ENCODE measurements at places on chromosomes 1 and 21.

DNA sequence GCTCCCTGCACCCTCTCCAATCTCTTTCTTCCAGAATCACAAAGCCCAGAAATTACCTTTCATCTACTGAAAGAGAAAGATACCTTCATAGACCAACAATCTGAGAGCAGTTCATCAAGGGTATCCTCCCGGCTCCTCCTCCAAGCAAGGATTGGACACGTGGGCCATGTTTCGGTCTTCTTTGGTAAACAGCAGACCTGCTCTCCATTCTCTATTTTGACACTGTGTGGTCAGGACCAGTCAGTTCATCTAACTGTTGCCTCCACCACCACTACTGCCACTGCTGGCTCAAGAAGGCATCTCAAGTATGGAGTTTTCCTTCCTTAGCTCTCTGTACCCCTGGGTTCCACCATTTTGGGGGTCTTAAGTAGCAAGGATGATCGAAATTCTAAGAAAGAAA lies 8.0 kb upstream of the LELP1 start:
- no peaks in the 10 kb centered on the region for H3K4me1 ChIP-seq
- no peak overlapping the region for H3K27ac ChIP-seq

GRCh38 chr1:216055004-216055403 lies 368.2 kb downstream of the USH2A start:
- H3K36me3 ChIP-seq, result no peaks in the 10 kb centered on the region

GRCh38 chr1:171313319-171313834 lies 606 bp upstream of the FMO4 start:
- H3K27ac ChIP-seq, result no peak overlapping the region
- peaks cover 3% of the 10 kb centered on the region for H3K4me1 ChIP-seq
- H3K27me3 ChIP-seq, result no peaks in the 10 kb centered on the region

DNA sequence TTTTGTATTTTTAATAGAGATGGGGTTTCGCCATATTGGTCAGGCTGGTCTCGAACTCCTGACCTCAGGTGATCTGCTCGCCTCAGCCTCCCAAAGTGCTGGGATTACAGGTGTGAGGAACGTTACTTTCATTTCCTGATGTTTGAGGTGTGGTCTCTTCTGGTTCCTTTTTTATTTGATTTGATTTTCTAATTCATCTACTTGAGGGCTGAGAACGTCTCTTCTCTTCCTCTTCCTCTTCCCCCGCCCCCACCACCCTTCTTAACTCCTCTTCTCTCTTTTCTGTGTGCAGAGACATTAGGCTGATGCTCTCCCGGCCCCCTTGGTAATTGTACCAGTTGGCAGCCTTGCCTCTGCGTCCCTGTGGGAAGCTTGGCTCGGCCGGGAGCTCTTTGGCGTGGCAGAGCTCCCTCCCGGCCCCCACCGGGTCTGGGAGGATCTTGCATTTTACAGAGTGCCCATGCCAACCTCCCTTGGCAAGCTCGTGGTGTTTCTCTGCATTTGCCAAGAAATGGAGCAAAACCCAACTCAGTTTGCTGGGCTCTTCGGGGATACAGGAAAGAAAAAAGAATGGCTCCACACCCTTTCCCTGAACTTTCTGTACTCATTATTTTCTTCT lies 19.9 kb downstream of the CRYAA start:
- H3K4me1 ChIP-seq, result no peaks in the 10 kb centered on the region
- H3K36me3 ChIP-seq, result no peaks in the 10 kb centered on the region
- no peak overlapping the region for H3K27ac ChIP-seq
- H3K4me3 ChIP-seq, result no peak overlapping the region
- no peak for DNase-seq
- H3K27me3 ChIP-seq, result no peaks in the 10 kb centered on the region

GRCh38 chr1:30730346-30731108 lies 7.1 kb upstream of the MATN1 start:
- no peak overlapping the region for H3K27ac ChIP-seq
- no peak overlapping the region for H3K4me3 ChIP-seq
- H3K27me3 ChIP-seq, result no peaks in the 10 kb centered on the region

GRCh38 chr1:117976381-117976780 lies 46.8 kb downstream of the WDR3 start:
- no peak overlapping the region for H3K27ac ChIP-seq
- no peaks in the 10 kb centered on the region for H3K4me1 ChIP-seq
- H3K4me3 ChIP-seq, result no peak overlapping the region

GRCh38 chr1:221344693-221345092 lies 397.2 kb downstream of the DUSP10 start:
- H3K36me3 ChIP-seq, result no peaks in the 10 kb centered on the region
- no peak overlapping the region for H3K27ac ChIP-seq
- H3K4me1 ChIP-seq, result no peaks in the 10 kb centered on the region
- no peak for DNase-seq

GRCh38 chr1:56414728-56415224 lies 164.6 kb downstream of the PLPP3 start:
- no peaks in the 10 kb centered on the region for H3K27me3 ChIP-seq
- no peaks in the 10 kb centered on the region for H3K36me3 ChIP-seq
- H3K27ac ChIP-seq, result no peak overlapping the region
- H3K4me1 ChIP-seq, result peaks cover 8% of the 10 kb centered on the region
- no peak overlapping the region for H3K4me3 ChIP-seq
- no peak for DNase-seq

GRCh38 chr1:234602334-234603220 lies 7.4 kb downstream of the IRF2BP2 start:
- no peak overlapping the region for H3K4me3 ChIP-seq
- no peak overlapping the region for H3K27ac ChIP-seq
- peaks cover 11% of the 10 kb centered on the region for H3K4me1 ChIP-seq

DNA sequence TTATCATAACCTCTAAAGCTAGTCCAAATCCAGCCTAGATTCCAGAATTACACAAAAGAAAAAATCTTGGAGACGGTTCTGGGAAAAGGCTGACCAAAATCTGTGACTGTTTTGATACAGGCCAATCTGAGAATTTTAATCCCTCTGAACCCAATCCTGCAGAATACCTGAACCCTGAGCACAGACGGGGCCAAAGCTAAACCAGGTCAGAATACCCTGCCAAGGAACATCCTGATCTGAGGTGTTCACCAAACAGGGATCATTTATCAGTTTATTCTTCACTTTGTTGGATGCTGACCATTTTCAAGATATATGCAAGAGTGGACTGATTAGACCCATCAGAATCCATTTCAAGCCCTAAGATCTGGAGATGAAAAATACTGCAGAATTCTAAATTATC lies 3.6 kb downstream of the RC3H1 start:
- H3K27me3 ChIP-seq, result no peaks in the 10 kb centered on the region
- H3K4me3 ChIP-seq, result no peak overlapping the region
- peaks cover 42% of the 10 kb centered on the region for H3K36me3 ChIP-seq
- no peak overlapping the region for H3K27ac ChIP-seq
- DNase-seq, result no peak

GRCh38 chr1:25586181-25586588 lies 30.4 kb upstream of the MAN1C1 start:
- H3K27ac ChIP-seq, result no peak overlapping the region
- no peak for DNase-seq

- peaks cover 8% of the 10 kb centered on the region for H3K36me3 ChIP-seq
- DNase-seq, result no peak
- no peaks in the 10 kb centered on the region for H3K27me3 ChIP-seq
- no peaks in the 10 kb centered on the region for H3K4me1 ChIP-seq
Measured at GRCh38 chr1:88946861-88947260, 45.6 kb downstream of the KYAT3 start.

DNA sequence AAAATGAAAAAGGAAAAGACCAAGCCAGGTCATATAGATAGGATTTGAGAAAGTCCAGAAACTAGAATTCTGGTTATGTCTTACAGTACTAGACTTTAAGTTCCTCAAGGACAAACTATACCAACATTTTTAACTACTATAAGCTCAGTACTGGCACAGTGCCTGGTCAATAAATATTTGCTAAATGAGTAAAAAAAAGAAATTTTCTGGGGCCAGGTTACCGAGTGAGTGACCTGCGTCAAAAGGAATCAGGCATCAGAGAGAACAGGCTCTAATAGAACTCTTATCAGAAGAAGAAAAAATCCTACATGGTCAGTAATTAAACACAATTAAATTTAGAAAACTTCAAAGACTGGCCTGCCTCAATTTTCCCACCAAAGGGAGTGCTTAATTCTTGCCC lies 23.8 kb upstream of the YRDC start:
- H3K27ac ChIP-seq, result no peak overlapping the region
- H3K4me1 ChIP-seq, result no peaks in the 10 kb centered on the region
- peaks cover 16% of the 10 kb centered on the region for H3K36me3 ChIP-seq
- H3K27me3 ChIP-seq, result no peaks in the 10 kb centered on the region
- no peak for DNase-seq

DNA sequence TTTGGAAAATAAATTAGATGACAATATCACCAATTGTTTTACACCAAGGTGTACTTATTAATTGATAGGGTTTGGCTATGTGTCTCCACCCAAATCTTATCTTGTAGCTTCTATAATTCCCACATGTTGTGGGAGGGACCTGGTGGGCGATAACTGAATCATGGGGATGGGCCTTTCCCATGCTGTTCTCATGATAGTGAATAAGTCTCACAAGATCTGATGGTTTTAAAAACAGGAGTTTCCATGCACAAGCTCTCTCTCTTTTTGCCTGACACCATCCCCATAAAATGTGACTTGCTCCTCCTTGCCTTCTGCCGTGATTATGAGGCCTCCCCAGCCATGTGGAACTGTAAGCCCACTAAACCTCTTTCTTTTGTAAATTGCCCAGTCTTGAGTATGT lies 131.0 kb upstream of the LMO4 start:
- H3K36me3 ChIP-seq, result no peaks in the 10 kb centered on the region
- no peak for DNase-seq
- no peak overlapping the region for H3K27ac ChIP-seq
- no peaks in the 10 kb centered on the region for H3K4me1 ChIP-seq

DNA sequence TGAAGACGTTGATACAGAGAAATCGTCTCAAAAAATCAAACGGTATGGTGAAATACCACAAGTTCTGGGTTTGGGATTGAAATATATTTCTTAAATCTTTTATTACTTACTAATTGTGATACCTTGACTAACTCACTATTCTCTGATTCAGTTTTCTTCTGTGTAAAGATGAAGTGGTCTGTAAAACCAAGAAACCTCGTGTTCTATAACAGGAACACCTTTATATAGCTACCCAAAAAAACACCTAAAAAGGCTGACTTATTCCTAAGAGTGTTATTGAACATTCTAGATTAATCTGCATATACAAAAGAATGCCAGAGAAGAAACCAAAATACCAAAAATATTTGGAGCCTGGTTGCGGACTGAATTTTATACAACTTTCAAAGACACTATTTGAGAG lies 721 bp downstream of the LRRIQ3 start:
- H3K36me3 ChIP-seq, result no peaks in the 10 kb centered on the region
- no peaks in the 10 kb centered on the region for H3K27me3 ChIP-seq
- H3K4me1 ChIP-seq, result no peaks in the 10 kb centered on the region
- no peak for DNase-seq
- H3K27ac ChIP-seq, result no peak overlapping the region

- H3K4me1 ChIP-seq, result no peaks in the 10 kb centered on the region
- no peak overlapping the region for H3K27ac ChIP-seq
- H3K4me3 ChIP-seq, result no peak overlapping the region
- no peak for DNase-seq
- no peaks in the 10 kb centered on the region for H3K27me3 ChIP-seq
Measured at GRCh38 chr1:99858286-99858685, 8.1 kb downstream of the AGL start.

- no peaks in the 10 kb centered on the region for H3K4me1 ChIP-seq
- H3K36me3 ChIP-seq, result no peaks in the 10 kb centered on the region
- no peaks in the 10 kb centered on the region for H3K27me3 ChIP-seq
- H3K4me3 ChIP-seq, result no peak overlapping the region
- DNase-seq, result no peak
Measured at GRCh38 chr1:202700061-202700460, 10.2 kb downstream of the SYT2 start.

DNA sequence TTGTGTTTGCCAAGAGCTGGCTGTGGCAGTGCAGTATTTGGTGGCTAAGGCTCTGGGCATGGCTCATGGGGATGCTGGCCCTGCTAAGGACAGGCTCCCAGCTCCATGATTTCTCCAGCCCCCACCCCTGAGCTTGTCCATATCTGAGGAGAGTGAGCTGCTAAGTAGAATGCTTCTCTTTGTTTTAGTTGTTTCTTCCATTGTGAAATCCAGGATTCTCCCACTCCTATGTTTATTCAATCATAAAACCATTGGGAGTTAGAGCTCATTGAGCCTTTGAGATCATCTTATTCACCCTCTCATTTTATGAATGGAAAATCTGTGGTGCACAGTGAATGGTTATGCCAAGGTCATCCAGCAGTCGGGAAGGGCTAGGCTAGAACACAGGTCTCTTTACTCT lies 188.8 kb downstream of the TNR start:
- no peak overlapping the region for H3K4me3 ChIP-seq
- no peaks in the 10 kb centered on the region for H3K27me3 ChIP-seq
- H3K4me1 ChIP-seq, result no peaks in the 10 kb centered on the region
- no peak overlapping the region for H3K27ac ChIP-seq

DNA sequence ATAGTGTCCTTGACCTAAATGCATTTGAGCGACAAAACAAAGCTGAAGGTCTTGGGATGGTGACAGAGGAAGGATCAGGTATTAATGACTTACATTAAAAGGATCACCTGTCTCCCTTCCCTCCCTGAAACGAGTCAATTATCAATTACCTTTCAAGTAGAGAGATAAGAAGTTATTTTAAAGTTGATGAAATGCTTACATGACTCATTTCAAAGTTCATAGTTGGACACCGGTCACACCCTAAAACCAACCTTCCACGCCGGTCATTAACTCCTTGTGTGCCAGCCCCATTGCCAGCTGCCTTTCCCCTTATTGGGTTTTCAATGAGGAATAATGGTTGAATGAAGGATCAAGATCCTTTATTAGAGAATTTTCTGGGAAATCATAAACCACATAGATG lies 129.8 kb downstream of the ZP4 start:
- no peak overlapping the region for H3K27ac ChIP-seq
- H3K4me1 ChIP-seq, result no peaks in the 10 kb centered on the region
- H3K27me3 ChIP-seq, result no peaks in the 10 kb centered on the region

- H3K4me3 ChIP-seq, result no peak overlapping the region
- H3K27ac ChIP-seq, result no peak overlapping the region
Measured at GRCh38 chr1:34276606-34277005, 99.9 kb downstream of the C1orf94 start.

DNA sequence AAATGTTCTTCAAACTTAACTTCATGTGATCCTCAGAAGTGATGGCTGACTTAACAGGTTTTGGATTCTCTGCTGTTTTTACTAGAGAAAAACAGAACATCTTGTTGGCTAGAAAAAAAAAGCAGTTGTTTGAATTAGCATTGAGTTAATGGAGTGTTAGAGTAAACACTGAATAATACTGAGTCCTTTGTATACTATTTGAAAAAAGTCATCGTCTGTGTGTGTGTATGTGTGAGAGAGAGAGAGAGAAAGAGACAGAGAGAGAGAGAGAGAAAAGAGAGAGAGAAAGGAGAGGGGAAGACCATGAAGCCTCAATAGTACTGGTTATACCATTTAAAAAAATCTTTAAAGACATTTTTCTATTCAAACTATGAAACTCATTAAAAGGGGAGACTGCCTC lies 10.4 kb downstream of the ZNF697 start:
- no peak for DNase-seq
- H3K4me1 ChIP-seq, result no peaks in the 10 kb centered on the region
- no peaks in the 10 kb centered on the region for H3K27me3 ChIP-seq
- no peak overlapping the region for H3K4me3 ChIP-seq

GRCh38 chr1:22296701-22297591 lies 154.0 kb upstream of the WNT4 start:
- no peaks in the 10 kb centered on the region for H3K36me3 ChIP-seq
- no peaks in the 10 kb centered on the region for H3K4me1 ChIP-seq
- H3K4me3 ChIP-seq, result no peak overlapping the region
- H3K27me3 ChIP-seq, result peaks cover 15% of the 10 kb centered on the region
- DNase-seq, result no peak

Measured in neuronal stem cell (in vitro differentiated cells).